Activated T-cell treated with anti-CD3 and anti-CD28 coated beads, Interleukin-2, amount 50 U/mL, for 48 hours (primary cell): ENCODE measurements at places on chromosomes 7 and 10.

DNA sequence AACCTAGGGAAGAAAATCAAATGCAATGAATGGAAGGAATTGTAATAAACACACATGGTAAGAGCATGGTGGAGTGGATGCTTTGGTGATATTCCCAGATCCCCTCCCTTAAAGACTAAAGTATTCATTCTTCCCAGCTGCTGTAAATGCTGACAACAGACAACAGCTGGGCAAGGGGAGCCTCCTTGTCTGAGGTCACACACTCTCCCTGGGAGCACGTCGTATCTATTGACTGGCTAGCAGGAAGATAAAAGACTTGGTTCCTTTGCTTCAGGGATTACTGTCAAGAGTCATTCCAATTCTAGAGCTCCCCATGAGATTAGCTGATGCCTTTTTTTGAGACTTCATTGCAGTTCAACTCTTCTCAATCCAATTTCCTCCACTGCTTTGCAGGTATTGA lies 443.5 kb upstream of the ETV1 start:
- no peak for DNase-seq

DNA sequence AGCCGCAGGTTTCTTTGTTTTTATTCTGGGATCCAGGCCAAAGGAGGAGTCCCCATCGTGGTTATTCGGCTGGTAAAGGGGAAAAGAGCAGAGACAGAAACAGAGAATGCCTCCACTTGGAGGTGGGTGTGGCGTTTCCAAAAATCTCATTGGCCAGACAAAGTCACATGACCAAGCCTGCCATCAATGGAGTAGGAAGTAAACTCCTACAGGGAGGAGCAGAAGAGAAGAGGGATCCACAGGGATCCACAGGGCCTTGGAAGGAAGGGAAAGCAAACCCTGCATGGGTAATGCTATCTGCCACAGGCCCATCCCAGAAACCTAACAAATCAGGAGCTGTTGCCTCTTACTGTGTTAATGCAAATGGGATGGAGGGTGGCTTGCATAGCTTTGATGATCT lies 425.7 kb upstream of the GALNT17 start:
- DNase-seq = no peak

GRCh38 chr7:11281953-11282352 lies 308.3 kb downstream of the PHF14 start:
- no peak for DNase-seq

- DNase-seq = no peak
Observed at GRCh38 chr10:72134785-72135767, 46.7 kb upstream of the SPOCK2 start.

GRCh38 chr7:150940431-150941102 lies 37.6 kb downstream of the KCNH2 start:
- DNase-seq = no peak

- DNase-seq = no peak
Observed at GRCh38 chr7:1229202-1229947, 3.3 kb upstream of the UNCX start.

- no peak for DNase-seq
Observed at GRCh38 chr7:15845461-15845860, 159.0 kb upstream of the MEOX2 start.

DNA sequence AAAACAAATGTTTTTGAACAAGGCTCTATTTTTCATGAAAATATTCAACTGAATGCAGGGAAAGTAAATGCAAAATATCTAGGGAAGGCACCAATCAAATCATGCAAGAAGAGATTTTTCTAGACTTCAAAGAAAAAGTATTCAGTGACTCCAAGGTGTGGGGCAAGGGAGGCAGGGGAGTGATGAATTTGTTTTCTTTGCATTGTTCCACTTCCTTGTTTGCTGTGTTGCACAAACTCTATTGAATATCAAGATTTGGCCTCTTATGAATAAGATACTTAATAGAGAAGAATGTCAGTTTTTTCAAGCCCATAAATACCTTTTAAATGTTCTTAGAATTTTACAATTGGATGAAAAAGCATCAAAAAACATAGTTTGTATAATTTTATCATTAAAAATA lies 26.4 kb downstream of the STEAP1 start:
- DNase-seq = no peak

DNA sequence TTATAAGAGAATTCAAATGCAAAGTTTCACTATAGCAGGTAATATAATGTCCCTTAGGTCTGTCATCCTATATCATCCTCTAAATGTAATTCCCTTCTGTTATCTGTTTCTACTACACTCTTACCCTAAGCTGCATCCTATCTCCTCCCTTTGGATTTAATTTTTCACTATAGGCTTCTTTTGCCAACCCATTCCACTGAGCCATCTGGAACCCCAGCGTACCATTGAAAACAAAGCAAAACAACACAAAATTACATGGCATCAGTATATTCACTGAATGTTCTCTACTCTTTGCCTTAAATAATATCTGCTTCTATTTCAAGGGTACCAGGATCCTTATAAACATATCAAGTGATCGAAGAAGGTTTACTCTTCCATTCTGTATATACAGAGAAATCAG lies 1530.2 kb upstream of the LRRTM3 start:
- no peak for DNase-seq

DNA sequence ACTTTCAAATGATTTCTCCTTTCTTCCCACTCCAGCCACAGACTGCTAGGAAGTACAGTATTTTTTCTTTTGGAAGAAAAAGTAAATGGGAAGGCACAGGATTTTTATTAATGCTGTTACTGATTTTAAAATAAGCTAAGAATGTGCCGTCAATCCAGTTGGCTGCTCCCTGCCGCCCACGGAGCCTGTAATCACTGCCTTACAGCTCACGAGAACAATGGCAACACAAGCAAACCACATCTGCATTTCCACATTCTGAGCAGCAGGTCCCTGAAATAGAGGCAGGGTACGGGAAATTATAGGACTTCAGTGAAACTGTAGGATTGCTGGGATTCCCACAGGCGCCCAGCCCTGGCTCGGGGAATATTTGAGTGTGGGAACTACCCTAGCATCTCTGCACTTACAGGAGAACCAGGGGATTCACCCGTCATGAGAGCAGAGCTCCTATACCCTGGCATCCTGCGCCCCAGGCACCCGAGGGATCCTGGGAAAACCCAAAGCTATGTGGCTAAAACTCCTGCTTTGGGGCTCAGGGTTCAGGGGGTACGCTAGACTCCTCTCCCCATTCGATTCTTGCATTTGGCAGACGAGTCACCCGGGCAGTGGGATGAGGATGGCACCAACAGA lies 72.9 kb upstream of the TNS3 start:
- DNase-seq = no peak

DNA sequence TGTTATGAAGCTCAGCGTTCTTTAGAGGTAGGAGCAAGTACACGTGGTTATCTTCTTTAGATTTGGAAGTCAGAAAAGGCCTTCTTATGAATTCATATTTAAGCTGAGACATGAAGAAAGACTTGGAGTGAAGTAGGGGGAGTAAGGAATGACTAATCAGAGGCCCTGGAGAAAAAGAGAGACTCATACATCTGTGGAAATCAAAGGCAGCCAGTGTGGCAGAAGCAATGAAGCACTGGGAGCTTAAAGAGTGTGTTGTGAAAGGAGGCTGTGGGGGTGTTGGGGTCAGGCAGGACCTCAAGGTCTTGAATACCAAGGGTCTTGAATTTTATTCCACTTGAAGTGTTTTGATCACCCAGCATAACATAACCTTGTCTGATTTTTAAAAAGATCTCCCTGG lies 35.7 kb upstream of the FGL2 start:
- no peak for DNase-seq

DNA sequence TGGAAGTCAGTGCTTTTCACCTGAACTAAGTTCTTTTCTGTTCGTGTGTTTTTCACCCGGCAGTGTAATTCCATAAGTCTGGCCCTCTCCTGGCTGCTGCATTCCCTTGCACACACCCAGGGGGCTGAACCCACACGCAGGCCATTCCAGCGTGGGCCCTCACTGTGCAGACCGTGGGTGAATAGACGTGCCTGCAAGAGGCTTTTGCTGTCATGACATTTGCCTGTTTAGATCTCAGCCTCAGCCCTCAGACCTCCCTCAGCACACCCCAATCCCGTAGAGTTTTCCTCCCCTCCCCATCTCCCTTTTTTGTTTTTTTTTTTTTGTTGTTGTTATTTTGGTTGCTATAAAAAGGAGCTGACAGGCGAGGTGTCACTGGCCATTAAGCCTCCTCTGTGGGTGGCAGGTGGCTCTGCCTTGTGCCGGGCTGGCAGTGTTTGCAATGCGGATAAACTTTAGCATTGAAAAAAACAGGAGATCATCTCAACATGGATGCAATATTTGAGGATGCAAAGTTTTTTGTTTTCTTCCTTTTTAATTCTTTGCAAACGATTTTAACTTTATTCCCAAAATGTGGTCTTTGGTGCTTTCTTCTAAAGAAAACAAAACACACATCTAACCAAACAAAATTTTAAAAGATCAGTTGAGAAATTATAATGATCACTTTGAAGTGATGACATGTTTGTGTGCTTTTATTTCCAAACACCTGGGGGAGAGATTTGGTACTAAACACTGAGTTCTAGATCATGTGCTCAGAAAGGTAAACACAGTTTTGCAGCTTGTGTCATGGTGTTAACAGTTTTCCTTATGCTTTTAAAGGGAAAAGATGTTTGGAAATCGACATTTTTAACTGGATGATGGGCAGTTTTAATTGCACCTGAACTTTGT lies 58.8 kb downstream of the WDR37 start:
- DNase-seq = no peak

DNA sequence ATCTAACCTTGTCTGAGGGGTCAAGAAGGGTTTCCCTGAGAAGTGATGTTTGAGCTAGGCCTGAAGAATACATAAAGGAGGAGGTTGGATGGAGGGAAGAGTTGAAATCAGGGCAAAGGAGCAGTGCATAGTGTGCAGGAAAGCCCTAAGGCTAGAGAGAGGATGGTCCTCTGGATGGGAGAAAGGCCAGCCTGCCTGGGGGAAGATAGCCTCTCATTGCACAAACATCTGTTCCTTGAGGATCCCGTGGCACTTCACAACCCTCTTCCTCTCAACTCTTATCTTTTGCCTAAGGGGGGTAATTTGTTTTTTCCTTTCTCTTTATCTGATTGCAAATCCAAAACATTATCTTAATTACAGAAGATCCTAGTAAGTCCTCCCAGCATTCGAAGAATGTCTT lies 35.7 kb downstream of the STAMBPL1 start:
- no peak for DNase-seq

DNA sequence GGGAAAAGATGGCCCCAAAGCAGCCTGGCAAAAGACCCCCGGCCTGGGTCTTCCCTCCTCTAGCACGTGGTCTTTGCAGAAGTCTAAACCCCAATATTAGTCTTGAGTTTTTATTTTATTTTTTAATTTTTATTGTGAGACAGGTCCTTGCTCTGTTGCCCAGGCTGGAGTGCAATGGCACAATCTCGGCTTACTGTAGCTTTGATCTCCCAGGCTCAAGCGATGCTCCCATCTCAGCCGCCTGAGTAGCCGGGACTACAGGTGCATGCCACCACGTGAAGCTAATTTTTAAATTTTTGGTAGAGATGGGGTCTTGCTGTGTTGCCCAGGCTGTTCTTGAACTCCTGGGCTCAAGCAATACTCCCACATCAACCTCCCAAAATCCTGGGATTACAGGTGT lies 40.3 kb upstream of the MXI1 start:
- DNase-seq = no peak

- no peak for DNase-seq
Observed at GRCh38 chr10:60536529-60537114, 146.9 kb upstream of the ANK3 start.

DNA sequence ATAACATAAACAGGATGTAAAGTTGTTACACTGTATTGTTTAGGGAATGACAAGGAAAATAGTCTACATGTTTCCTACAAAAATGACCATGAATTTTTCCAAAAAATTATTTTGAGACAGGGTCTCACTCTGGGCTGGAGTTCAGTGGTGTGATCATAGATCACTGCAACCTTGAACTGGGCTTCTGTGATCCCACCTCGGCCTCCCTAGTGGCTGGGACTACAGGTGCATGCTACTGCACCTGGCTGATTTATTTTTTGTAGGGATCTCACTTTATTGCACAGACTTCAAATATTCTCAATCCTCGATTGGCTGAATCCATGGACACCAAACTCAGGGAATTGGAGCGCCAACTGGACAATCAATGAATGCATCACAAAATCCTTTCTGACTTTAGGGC lies 6.6 kb downstream of the CHCHD2 start:
- no peak for DNase-seq

- peak; percentile 72 for DNase-seq
Observed at GRCh38 chr10:133336577-133337369, at the start of gene CALY. Gene CALY, minus strand, starts transcription at chr10:133336896. Its CDS starts 7,907 bp downstream, at chr10:133328989.

GRCh38 chr7:90777886-90778285 lies 181.8 kb downstream of the CDK14 start:
- no peak for DNase-seq

GRCh38 chr10:26743091-26743490 lies 45.6 kb downstream of the PDSS1 start:
- no peak for DNase-seq

GRCh38 chr10:10589540-10590303 lies 427.9 kb upstream of the CELF2 start:
- peak; percentile 24 for DNase-seq

GRCh38 chr7:157675427-157675927 lies 338.7 kb downstream of the DNAJB6 start:
- no peak for DNase-seq

DNA sequence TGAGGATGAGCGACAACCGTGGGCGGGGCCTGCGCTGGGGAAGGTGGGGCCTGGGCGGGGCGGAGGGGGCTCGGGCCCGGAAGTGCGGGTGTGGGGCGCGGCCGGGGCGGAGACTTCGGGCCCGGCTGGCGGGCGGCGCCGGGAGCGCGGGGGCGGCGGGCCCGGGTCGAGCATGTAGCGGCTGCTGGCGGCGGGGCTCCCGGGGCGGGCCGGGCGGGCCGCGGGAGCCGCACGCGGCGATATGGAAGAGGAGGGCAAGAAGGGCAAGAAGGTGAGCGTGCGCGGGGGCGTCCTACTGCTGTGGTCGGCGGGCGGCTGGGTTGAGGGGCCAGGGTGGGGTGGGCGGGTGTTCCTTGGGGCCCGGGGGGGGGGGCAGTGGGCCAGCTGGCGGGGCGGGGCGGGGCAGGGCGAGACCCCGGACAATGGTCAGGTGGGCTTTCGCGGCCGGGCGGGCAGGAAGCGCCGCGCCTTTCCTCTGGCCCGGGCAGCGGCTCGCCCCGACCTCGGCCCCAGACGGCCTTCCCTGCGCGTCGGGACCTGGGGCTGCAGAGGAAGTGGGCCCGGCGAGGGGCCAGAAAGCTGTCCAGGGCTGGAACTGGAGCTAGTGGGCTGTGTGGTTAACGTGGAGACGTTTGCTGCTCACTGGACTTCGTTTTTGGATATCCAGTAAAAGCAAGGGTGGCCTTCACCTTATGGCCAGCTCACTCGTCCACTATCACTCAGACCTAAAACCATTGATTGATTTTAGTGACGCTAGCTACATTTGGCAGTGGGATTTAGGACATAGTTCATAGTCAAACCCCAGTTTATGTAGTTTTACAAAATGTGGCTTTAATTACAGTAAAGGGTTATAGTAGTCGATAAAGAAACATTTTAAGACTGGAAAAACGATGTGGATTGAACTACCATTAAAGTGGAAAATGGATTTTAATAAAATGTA lies at the start of gene CCM2:
CCM2 (plus strand) TSS at position 109 of the 940 bp plus-strand sequence; CDS start at position 242, 133 bp downstream.
- DNase-seq = peak; percentile 50

GRCh38 chr7:55127622-55128081 lies 108.8 kb downstream of the EGFR start:
- DNase-seq = no peak

DNA sequence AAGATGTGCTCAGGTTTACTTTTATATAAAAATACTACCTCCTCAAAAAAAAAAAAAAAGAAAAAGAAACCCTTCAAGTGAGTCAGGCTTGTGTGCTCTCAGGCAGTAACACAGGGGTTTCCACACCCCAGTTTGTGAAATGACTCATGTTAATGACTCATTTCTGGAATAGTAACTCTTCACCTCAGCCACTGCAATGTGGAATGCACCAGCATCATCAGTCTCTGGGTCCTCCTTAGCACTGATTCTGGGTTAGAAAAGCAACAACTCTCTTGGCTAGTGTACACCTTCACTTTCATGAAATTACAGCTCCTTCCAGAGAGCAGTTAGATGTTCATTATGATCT lies 110.6 kb downstream of the EMX2 start:
- DNase-seq = no peak
